ENCODE measurements at places on chromosomes 3 and 15.

GRCh38 chr3:59535791-59536221 lies 486.0 kb upstream of the CFAP20DC start:
- no peak for DNase-seq

GRCh38 chr15:100959066-100960050 lies 40.2 kb downstream of the LRRK1 start:
- DNase-seq, result no peak

- no peak for DNase-seq
Observed at GRCh38 chr15:57215326-57215725, 161.0 kb upstream of the CGNL1 start.

DNA sequence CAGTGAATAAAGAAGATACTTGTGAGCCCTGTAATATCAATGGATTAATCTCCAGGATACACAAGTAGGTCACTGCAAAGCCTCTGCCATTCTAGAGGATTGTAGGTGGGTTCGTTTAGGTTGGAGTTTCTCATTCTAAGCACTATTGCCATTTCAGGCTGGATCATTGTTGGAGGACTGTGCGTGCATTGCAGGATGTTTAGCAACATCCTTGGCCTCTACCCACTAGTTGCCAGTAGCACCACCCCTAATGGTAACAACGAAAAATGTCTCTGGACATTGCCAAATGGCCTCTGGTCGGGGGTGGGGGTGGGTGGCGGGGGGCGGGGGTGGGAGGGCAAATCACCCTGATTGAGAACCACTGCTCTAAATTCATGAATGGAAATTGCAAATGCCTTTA lies 4.9 kb upstream of the IFT57 start:
- no peak for DNase-seq

DNA sequence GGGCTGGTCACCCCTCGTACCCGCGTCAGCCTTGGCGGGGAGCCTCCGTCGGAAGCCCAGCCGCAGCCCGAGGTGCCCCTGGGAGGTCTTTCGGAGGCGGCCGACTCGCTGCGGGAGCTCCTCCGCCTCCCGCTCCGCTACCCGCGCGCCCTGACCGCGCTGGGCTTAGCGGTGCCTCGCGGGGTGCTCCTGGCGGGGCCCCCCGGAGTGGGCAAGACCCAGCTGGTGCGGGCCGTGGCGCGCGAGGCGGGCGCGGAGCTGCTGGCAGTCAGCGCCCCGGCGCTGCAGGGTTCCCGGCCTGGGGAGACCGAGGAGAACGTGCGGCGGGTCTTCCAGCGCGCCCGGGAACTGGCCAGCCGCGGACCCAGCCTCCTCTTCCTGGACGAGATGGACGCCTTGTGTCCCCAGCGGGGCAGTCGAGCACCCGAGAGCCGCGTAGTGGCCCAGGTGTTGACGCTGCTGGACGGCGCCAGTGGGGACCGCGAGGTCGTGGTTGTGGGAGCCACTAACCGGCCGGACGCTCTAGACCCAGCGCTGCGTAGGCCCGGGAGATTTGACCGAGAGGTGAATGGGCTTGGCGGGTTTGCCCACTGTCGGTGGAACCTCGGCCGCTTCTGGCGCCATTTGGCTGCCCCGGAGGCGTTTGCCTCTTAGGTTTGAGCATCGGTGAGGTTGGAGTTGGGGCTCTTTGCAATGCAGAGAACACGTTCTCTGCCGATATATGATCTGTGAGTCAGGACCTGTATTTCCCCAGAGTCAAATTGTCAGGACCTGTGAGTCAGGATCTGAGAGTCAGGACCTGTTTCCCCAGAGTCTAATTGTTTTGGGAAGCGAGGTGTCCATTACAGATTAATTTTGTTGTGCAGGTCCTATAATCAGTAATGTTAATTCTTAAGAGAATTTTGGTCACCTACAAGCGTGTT lies 24.9 kb upstream of the GATM start:
- DNase-seq, result peak; percentile 24

GRCh38 chr15:31840849-31841476 lies 189.4 kb upstream of the CHRNA7 start:
- no peak for DNase-seq

GRCh38 chr15:67021455-67021854 lies 43.9 kb upstream of the SMAD3 start:
- no peak for DNase-seq

DNA sequence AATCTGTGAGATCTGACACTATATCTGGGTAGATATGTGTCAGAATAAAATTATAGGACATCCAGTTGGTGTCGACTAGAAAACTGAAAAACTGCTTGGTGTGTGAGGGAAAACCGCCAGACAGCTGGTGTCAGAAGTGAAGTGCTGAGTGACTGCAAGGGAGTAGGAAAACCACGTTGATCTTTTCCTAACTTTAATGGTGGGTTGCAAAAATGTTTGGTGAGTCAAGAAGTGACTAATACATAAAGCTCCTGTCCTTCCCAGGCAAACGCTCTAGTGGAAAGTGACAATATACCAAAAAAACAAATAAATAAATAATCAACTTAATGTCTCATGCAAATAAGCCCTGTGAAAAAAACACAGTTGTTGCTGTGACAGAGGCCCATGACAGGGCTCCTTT lies 7.3 kb upstream of the CD96 start:
- no peak for DNase-seq

GRCh38 chr3:46934498-46935167 lies 41.9 kb downstream of the CCDC12 start:
- peak; percentile 59 for DNase-seq

- peak; percentile 26 for DNase-seq
Observed at GRCh38 chr15:43483297-43484128, 9.4 kb downstream of the TP53BP1 start.

GRCh38 chr15:89858661-89859458 lies 34.9 kb downstream of the AP3S2 start:
- DNase-seq, result no peak

Data from hematopoietic multipotent progenitor cell treated with erythropoietin and hydrocortisone succinate and interleukin-3 and kit ligand, for 15 days (in vitro differentiated cells).